ENCODE measurements at places on chromosomes 13 and 19.

DNA sequence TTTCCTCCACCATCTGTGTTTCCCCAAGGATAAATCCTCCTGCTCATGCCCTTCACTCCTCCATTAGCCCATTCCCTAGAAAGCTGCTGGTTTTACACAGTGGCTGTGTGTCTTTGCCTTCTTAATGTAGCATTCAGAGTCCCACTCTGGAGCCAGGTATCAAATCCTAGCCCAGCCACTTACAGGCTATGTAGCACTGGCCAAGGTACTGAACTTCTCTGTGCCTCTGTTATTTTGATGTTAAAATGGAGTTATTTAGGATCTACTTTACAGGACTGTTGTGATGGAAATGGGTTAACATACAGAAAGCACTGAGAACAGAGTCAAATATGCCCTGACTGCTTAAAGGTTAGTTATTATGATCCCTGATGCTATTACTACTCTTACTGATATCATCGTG lies 1.5 kb upstream of the ZSCAN4 start:
- DNase-seq = no peak

- DNase-seq = no peak
Observed at GRCh38 chr13:47005756-47006414, 109.0 kb upstream of the HTR2A start.

DNA sequence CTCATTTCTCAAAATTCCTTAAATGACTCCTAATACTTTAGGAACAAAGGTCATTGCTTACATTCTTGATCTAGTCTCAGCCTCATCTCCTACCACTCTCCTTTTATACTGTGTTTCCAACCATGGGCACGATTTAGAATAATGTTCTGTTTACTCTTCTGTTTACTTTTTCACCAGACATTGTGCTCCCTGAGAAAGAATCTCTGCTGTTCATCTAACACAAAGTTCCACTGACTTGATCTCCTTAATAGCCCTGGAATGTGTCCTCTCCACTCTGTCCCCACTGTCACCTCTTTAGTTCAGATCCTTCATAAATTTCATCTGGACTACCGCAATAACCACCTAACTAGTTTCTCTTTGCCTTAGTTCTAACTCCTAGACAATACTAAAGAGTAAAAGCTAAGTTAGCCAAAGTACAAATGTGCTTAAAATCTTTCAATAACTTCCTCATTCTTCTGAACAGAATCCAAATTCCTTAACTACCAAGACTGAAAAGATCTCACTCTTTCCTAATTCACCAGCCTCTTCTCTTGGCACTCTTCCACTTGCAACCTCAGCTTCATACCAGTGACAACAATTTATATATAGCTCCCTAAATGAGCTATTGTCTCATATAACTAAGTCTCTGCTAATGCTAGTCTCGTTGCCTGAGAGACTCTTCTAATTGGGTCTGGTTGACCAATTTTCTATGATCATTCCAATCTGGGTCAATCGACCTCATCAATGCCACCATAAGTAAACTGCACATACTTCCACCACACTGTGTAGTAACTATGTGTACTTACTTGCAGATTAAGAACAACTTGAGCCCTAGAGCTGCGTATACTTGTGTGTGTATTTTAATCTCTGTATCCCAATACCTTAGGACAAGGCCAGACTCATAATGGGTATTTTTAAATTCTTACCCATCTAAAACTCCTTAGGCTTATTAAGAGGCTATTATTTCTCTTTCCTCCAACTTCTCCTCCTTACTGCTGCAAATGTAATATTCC lies 179.9 kb downstream of the VWA8 start:
- peak; percentile 37 for DNase-seq

DNA sequence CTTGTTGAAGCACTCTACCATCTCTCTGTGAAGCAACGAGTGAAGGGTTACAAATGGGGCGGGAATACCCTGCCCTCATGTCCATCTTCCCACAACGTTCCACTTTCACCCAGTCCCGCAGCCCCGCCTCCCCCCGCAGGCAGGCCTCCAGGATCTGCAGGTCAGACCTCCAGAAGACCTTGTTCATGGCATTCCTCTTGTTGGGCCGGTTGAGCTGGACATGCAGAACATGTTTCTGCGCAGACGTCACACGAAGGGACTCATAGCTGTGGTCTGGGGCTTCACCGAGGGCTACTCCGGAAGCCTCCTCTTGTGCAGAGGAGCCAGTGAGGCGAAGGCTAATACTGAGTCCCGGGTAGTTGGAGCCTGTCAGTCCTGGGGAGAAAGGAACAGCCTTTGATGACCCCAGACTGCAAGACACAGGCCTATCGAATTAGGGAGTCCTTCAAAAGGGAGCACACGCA lies 420 bp downstream of the ECH1 start:
- DNase-seq = peak; percentile 43

- DNase-seq = no peak
Observed at GRCh38 chr13:63636316-63636993, 2220.8 kb upstream of the PCDH20 start.

DNA sequence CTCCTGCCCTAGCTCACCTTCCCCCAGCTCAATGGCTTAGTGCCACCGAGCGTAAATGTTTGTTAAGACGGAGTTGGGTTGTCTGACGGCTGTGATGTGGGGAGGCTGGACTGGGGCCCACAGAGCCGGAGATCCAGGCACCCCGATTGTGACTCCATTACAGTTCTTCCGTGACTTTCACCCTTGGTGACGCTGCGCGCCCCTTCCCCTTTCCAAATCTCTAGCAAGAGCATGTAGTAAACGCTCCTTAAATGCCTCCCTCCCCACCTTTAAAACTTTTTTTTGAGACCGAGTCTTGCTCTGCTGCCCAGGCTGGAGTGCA lies 829 bp downstream of the REEP6 start:
- DNase-seq = no peak

DNA sequence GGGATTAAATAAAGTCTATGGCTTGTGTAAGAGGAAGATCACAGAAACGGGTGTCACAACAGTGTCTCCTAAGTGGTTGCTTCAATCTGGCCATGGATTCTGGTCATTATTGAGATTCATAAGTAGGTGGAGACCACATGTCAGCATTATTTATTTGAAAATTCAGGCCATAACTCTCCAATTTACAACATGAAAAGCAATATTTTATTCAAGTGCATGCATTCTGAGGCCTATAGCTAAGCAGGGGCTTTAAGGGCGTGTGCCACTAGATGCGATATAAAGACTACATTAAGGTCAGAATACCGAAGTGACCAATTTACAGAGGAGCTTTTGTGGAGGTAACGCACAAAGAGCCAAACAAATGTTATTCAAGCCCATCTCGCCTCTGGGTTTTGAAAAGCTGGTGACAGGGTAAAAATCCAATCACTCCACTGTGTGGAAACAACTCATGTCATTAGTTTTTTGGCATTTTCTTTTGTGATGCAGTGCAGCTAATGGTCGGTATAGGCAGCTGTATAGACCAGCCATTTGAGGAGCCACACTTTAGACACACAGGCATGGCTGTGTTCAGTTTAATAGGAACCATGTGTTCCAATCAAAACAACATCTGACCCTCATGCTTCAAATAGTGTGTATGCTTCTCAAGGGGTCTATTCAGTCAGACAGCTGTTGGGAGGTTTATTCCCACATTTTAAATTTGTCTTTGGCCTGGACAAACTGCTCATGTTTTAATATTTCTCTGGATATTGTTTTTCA lies 123.7 kb downstream of the KL start:
- no peak for DNase-seq

- no peak for DNase-seq
Observed at GRCh38 chr13:26019251-26019650, 32.6 kb downstream of the SHISA2 start.

DNA sequence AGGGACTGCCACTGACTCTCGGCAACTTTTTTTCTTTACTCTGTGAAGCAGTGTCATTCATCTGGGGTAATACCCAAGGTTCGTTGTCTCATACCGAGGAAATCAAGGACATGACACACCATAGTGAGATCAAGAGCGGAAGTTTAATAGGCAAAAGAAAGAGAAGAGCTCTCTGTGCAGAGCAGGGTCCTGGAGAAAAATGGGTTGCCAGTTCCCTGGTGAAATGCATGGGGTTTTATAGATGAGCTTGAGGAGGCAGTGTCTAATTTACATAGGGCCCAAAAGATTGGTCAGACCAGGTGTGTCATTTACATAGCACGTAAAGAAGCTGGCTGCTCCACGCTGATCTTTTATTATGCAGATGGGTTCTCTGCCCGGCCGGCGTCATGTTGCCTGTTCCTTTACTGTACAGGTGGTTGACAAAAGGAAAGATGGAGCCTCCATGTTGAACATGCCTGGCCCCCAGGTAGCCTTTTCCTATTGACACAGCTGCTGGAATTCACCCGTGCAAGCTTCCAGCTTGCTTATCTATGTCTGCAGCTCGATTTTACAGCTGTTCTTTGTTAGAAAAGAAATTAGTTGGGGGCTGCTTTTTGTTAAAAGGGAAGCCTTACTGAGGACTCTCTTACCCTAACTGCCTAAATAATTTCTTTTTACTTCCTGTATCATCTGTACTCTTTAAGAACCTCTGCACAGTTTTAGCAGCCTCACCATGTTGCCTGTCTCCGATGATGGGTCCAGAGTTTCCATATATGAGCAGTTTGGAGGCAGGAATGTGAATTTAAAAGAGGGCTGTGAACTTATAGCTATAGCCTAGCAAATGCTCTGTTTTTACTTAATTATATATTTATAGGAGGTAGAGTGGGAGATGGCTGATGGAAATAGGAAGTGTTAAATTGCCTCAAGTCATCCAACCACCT lies 98.0 kb upstream of the DIAPH3 start:
- DNase-seq = no peak
